Stimulated activated CD4-positive, alpha-beta T cell treated with anti-CD3 and anti-CD28 coated beads, Interleukin-1b, Interleukin-23, amount 100 ng/mL, for 24 hours (primary cell): ENCODE measurements at places on chromosomes 1 and 21.

DNA sequence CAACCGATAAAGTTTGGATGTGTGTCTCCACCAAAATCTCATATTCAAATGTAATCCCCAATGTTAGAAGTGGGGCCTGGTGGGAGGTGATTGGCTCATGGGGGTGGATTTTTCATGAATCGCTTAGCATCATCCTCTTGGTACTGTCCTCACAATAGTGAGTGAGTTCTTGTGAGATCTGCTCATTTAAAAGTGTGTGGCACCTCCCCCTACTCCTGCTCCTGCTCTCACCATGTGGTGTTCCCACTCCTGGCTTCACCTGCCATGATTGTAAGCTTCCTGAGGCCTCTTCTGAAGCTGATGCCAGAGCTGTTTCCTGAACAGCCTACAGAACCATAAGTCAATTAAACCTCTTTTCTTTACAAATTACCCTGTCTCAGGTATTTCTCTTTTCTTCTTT lies 28.2 kb upstream of the PRDX6 start:
- DNase-seq: no peak

GRCh38 chr1:193256019-193256418 lies 69.6 kb upstream of the B3GALT2 start:
- no peak for DNase-seq

GRCh38 chr1:26418865-26419349 lies 8.3 kb downstream of the LIN28A start:
- no peak for DNase-seq

DNA sequence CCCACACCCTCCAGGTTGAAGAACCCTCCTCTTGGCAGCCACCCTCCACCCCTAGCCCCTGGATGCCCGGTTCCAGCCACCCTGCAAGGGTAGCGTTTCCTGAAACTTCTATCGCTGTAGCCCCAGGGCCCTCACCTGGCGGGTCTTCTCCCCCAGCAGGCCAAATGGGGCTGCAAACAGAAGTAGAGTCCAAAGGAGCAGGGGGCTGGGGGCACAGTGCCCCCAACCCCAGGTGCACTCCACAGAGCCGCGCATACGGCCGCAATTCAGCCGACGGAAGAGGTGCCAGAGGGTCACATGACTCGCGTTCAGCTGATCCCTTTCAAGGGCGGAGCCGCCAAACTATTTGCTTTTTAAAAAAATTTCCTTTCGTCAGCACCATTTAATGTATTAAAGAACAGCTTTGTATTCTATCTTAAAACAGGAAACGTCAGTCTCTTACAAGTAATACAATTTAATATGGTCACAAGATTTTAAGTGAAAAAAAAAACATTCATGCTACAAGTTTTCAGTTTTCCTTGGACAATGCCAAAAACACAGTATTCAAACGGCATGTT lies at the start of gene GLMP:
Gene GLMP, minus strand, starts transcription at position 289 of the 557 bp plus-strand sequence. Its CDS starts 34 bp downstream, at position 255.
- DNase-seq: peak; percentile 27

DNA sequence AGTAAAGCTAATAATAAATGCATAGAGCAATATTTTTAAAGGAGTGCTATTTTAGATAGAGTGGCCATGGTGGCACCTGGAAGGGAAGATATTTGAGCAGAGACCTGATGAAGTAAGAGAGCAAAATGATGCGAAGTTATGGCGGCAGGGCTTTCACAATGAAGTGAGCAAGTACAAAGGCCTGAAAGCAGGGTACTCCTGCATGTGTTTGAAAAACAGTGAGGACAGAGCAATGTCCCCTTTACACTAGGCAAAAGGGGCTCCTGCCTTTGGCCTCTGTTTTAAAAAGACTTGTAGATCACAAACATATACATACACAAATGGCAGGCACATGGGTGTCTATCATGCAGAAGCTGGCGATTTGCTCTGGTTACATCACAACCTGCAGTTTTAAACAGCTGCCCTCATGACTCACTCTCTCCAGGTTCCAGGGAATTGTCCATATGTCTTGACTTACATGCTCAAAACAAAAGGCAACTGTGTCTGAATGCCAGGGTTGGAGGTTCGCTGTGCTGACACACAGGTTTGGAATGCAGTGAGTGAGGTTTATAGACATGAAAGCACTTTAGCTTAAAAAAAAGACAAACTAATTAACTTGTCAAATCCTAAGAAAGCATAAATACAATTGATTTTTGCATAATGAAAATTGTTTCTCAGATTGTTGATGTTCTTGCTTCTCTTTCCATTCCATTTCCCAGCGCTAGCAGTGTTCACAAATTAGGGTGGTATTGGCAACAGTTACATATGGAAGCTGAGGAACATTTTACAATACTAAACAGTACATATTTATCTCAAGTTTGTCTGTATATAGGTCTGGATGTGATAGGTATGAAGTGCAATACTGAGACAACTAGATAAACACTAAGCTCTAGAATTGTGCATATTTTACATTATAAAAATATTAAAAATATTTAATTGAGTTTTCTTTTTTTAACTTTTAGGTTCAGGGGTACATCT lies 313.9 kb downstream of the BARHL2 start:
- no peak for DNase-seq

DNA sequence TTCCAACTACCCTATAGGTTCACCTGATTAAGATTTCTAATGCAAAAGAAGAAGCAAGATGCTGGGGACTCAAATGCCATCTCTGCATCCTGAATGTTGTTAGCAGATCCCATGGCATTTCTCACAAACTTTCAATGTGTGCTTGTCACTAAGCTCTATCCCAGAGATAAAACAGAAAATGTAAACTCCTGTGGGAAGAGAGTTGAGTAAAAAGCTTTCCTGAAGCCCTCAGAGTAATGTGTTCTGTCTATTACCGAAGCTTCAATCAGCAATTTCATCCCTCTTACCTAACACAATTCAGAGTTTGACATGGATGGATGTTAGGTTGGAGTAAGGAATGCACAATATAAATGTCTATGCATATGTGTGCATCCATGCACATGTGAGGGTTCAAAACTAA lies 829.9 kb upstream of the PRMT6 start:
- no peak for DNase-seq

DNA sequence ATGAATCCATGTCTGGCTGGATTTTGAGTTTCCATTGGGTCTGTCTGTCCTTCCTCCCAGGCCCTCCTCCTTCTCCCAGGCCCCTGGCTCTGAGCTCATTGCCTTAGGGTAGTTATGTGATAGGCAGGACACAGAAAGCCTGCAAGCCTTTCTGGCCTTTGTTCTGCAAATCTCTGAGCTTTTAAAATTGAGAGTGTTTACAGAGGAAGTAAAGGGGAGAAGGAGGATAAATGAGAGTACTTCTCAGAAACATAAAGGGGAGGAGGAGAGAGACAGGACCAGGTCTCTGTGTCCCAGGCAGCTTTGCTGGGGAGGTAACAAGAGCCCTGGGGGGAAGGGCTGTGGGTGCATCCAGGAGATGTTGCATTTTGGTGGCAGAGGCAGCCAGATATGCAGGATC lies 126.7 kb downstream of the FOXD2 start:
- DNase-seq: no peak

DNA sequence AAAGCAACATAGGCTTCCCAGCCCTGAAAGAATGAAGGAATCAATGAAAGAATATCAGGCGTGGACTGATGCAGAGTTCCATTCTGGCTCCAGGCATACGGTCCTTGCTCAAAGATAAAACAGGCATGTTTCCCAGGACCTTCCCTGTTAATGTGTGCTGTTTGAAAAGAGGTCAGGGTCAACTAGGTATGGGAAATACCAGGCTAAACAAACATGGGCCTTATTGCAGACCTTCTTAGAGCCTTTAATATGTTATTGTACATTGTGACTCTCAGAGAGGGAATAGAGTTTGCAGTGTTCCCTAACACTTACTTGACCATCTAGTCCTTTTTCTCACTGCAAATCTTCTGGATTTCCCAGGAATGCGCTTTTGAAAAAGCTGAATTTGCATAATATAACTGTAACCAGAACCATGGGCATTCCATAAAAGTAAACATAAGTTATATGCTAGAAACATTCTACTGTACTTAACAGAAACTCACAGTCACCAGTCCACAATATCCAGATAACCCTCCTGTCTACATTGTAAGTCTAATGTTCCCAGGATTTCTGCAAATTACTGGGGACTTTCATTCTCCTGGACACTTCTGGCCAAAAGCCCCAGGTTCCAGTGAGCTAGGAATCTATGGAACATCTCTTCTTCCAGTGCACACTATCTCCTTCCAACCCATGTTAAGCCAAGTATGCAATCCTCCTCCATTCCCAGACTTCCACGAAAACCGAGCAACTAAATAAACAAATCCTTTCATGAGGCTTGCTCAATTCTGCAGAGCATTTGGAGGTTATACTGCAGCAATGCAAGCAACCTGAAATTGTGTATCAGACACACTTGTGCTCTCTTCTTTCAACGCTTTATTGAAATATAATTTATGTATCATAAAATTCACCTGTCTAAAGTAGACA lies 486.6 kb downstream of the SETD4 start:
- no peak for DNase-seq

GRCh38 chr1:26704629-26705028 lies 8.8 kb downstream of the ARID1A start:
- no peak for DNase-seq

- DNase-seq: no peak
These were observed 118.8 kb downstream of the RWDD3 start for GRCh38 chr1:95352767-95353166.

DNA sequence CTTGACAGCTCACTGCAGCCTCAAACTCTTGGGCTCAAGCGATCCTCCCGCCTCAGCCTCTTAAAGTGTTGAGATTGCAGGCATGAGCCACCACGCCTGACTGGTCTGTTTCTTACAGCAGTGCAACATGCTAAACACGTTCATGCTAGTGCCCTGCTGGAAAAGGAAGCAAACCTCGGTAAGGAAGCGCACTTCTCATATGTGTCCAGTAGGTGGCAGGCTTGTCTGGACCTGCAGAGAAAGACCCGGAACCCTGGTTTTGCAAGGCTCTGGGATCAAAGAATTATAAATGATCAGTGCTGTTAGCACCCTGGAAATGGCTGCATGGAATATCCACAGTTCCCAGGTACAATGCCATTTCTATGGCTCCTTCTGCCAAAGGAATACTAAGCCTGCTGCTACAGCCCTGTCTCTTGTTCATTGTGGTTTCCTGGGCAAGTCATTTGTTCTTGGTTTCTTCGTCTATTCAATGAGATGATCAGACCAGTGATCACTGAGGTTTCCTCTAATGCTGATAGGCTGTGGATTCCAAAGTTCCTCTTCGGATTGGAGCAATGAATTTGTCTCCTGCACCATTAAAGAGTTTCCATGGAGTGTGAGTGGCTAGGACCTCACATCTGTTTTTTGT lies 15.9 kb downstream of the RNU5D-1 start:
- DNase-seq: peak; percentile 36

GRCh38 chr1:233319272-233319671 lies 8.3 kb upstream of the MAP3K21 start:
- no peak for DNase-seq

GRCh38 chr1:201795066-201795465 lies 33.9 kb upstream of the IPO9 start:
- no peak for DNase-seq

- no peak for DNase-seq
These were observed 16.1 kb upstream of the RCAN3 start for GRCh38 chr1:24486331-24487065.

GRCh38 chr1:80799457-80799856 lies 1001.3 kb upstream of the ADGRL2 start:
- DNase-seq: no peak

GRCh38 chr1:160030657-160031364 lies 979 bp downstream of the PIGM start:
- DNase-seq: no peak

DNA sequence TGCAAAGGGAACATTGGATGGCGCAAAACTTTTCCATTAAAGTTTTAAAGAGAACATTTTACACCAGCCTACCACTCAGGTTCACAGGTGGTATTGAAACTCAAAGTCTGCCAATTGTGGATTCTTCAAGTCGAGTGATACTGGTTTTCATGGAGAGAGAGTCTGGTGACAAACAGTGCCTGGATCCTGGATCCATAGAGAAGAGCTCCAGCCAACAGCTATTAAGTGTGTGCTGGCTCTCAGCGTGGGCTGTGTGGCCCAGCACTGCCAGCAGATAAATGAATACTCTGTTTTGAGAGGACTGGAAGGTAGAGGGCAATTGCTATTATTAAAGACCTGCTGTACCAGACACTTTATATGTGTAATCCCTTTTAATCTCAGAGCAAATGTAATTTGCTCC lies 118.9 kb upstream of the SYT6 start:
- no peak for DNase-seq

- no peak for DNase-seq
These were observed 11.5 kb upstream of the PSRC1 start for GRCh38 chr1:109294481-109294880.

GRCh38 chr1:96641282-96641681 lies 80.3 kb upstream of the PTBP2 start:
- DNase-seq: no peak

DNA sequence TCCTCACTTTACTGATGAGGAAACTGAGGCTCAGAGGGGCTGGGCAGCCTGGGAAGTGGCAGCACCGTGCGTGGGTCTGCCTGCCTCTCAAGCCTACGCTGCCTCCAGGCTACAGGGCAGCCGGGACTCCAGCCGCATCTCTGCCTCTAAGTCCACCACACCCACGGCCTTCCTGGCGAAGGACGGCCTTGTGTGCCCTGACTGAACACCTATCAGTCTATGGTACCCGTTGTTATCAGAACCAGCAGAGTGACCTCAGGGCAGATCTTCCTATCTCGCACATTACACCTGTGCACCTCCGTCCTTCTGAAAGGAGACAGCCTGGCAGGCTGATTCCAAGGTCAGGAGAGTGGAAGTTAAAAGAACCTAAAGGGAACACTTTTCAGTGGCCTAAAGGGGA lies 35.7 kb upstream of the SLC30A1 start:
- no peak for DNase-seq

DNA sequence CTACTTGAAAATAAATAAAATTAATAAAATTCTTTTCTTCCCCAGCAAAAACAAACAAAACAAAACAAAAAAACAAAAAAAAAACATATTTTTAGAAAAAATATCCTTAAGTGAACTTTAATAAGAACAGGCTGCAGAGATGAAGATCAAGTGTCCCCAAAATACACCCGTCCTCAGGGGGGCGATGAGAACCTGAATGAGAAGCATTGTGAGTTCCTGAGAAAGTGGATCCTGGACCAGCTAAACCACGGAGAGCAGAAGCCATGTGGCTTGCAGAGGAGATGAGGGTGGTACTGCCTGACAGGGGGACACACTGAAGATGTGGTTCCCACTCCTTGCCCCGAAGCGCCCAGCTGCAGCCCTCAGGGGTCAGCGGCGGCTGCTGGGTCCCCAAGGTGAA lies 89.3 kb downstream of the ITPKB start:
- DNase-seq: no peak

GRCh38 chr21:16154951-16155635 lies 425.3 kb downstream of the USP25 start:
- DNase-seq: no peak

DNA sequence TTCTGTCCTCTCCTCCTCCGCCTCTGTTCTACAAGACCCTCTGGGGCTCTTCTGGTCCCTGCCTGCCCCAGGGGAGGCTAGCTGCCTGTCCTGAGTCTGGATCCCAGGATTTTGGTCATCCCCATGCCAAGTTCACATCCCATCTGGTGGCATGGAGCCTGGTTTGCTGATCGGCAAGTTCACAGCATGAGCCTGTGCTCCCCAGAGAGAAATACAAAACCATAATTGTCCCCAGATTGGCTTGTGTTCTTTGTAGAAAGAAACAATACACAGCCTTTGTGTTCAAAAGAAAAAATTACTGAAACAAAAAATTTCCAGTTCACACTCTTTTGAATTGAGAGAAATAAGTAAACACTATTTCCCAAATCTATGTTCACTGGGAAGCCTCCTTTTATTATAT lies 149.4 kb upstream of the ZC3H12A start:
- DNase-seq: no peak
